ENCODE measurements at places on chromosomes 5 and 9.

DNA sequence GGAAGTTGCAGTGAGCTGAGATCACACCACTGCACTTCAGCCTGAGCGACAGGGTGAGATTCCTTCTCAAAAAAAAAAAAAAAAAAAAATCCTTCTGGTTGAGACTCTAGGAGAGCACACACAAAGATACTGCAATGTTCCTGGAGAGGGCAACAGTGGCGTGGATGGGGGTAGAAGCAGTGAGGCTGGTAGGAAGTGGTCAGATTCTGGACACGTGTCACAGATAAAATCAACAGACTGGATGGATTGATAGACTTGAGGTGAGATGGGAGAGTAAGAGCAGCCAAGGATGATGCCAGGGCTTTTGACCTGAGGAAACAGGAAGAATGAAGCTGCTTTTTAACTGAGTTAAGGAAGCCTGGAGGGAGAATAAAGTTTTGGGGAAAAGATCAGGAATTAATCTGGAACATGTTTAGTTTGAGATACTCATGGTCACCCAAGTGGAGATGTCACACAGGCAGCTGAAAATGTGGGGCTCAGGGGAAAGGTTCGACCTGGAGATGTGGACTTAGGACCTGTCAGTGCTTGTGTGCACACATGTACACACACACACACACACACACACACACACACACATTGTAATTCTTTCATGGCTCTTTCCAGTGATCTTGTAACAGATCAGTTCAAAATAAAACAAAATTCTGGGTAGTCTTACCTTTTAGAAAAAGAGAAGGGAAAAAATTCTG lies 88.1 kb downstream of the FANCC start:
- DNase-seq, result no peak

- no peak for DNase-seq
These were observed 512.9 kb downstream of the HINT1 start for GRCh38 chr5:130652176-130652575.

GRCh38 chr5:163309914-163310313 lies 127.5 kb upstream of the CCNG1 start:
- DNase-seq, result peak; percentile 90

- peak; percentile 16 for DNase-seq
These were observed 231.6 kb downstream of the SLF1 start for GRCh38 chr5:94849821-94850736.

GRCh38 chr9:129143031-129143927 lies 32.1 kb downstream of the PTPA start:
- DNase-seq, result peak; percentile 81
